Activated CD4-positive, alpha-beta T cell treated with anti-CD3 and anti-CD28 coated beads, Interleukin-10, Interleukin-2, amounts not matched to agents 100 ng/mL and 50 ng/mL, durations not matched to agents 16 hours and 8 hours (primary cell): ENCODE measurements at places on chromosomes 1 and 21.
A peak's percentile ranks its signal among the peaks of the same experiment; 100 is the strongest.

DNA sequence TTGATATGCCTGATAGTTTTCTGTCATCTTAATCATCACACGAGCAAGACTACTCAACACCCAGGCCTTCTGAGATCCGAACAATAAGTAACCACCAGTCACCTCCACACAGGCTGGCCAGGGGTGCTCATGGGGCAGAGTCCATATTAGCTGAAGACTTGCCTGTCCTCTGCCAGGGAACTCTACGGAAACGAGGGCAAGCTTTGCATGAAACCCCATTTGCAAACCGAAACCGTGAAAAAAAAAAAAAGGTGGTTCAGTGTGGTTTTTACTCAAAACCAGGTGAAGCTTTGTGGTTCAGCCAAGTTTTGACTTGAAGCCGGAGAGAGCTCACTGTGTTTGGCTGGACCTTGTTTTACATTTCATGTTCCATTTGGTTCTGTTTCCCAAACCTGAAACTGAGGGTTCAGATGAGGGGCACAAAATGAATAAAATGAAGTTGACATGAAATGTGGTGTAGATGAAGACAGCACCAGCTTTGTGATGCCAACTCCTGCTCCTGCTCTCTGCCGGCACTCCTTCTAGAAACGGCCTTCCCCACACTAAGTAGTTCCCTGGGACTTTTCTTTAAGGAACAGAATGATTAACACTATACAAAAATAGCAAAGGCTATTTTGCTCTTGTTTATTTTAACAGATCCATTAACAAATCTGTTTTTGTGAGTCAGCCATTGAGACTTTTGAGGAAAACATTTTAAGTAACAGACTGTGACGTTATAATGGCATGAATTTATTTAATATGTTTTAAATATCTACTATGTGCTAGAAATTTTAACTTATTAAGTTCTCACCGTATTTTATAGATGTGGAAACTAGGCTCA lies 74.7 kb downstream of the RUNX1 start:
- peak; percentile 79 for DNase-seq

GRCh38 chr1:62395291-62395690 lies 41.6 kb upstream of the USP1 start:
- DNase-seq, result no peak

DNA sequence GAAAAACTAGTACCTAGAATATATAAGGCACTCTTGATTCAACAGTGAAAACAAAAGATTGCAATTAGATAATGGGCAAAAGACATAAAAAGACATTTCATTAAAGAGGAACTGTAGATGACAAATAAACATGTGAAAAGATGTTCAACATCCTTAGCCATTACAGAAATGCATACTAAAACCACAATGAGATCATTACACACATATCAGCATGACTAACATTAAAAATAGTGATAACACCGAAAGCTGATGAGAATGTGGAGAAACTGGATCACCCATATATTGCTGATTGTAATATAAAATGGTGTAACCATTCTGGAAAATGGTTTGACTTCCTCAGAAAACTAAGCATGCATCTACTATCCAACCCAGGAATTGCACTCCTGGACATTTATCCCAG lies 340.3 kb downstream of the SEC16B start:
- no peak for DNase-seq

- DNase-seq, result no peak
These were observed 172.6 kb upstream of the DMRTA2 start for GRCh38 chr1:50595874-50596273.

- no peak for DNase-seq
These were observed 104.2 kb upstream of the SOX13 start for GRCh38 chr1:203968761-203969160.

GRCh38 chr1:181711820-181712219 lies 228.5 kb downstream of the CACNA1E start:
- no peak for DNase-seq

- no peak for DNase-seq
These were observed 134.7 kb downstream of the PSMG1 start for GRCh38 chr21:39048574-39048973.

GRCh38 chr1:202317941-202318925 lies 23.5 kb downstream of the UBE2T start:
- no peak for DNase-seq

- no peak for DNase-seq
These were observed 7.1 kb downstream of the HUNK start for GRCh38 chr21:31879911-31880310.

DNA sequence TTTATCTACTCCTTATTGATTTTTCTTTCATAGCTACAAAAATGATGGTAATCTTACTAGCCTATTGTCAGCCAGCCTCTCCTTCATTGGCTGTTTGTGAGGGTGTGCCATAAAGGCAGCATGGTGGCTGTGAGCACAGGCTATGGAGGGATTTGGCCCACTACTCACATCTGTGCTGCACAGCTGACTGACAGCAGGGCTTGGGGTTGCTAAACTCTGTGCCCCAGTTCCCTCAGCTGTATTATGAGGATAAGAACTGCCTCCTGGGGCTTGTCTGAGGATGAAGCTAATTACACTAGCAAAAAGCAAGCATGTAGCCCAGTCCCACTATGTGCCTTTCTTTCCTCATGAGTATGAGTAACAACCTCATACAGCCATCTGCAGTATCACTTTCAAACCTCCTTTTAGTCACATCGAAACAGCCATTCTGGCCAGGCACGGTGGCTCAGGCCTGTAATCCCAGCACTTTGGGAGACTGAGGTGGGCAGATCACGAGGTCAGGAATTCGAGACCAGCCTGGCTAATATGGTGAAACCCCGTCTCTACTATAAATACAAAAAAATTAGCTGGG lies 66.2 kb downstream of the COQ8A start:
- peak; percentile 9 for DNase-seq

- peak; percentile 60 for DNase-seq
These were observed at the start of gene PRDM2 for GRCh38 chr1:13699936-13700520. Gene PRDM2 (plus strand): TSS chr1:13700188. CDS start chr1:13715606, 15,418 bp downstream.

- DNase-seq, result no peak
These were observed 132.0 kb downstream of the FOXD2 start for GRCh38 chr1:47569681-47570470.

GRCh38 chr1:112712191-112712590 lies 2.9 kb downstream of the PPM1J start:
- DNase-seq, result no peak

DNA sequence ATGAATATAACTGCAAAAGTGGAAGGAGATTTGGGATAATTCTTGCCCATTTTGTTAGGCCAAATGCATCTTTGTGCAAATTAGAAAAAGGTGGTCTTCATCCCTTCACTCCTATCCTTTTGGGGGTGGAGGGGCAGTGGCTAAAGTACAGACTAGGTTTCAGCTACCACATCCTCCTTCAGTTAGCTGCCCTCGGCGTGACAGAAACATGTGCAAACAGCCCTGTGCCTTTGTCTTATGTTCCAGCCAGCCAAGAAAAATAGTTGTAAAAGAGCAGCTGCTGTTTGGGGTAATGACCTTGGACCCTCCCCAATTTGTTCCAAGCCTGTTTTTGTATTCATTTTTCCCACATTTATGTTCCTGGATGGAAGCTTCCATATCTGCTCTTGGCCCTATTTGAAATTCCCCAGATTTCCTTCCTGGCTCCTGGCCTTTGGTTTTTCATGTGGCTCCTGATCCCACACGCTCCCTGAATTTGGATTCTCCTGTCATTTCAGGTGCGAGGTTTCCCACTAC lies 8.3 kb upstream of the LGALS8 start:
- no peak for DNase-seq

- no peak for DNase-seq
These were observed 126.8 kb downstream of the GRIK1 start for GRCh38 chr21:29812947-29813346.

DNA sequence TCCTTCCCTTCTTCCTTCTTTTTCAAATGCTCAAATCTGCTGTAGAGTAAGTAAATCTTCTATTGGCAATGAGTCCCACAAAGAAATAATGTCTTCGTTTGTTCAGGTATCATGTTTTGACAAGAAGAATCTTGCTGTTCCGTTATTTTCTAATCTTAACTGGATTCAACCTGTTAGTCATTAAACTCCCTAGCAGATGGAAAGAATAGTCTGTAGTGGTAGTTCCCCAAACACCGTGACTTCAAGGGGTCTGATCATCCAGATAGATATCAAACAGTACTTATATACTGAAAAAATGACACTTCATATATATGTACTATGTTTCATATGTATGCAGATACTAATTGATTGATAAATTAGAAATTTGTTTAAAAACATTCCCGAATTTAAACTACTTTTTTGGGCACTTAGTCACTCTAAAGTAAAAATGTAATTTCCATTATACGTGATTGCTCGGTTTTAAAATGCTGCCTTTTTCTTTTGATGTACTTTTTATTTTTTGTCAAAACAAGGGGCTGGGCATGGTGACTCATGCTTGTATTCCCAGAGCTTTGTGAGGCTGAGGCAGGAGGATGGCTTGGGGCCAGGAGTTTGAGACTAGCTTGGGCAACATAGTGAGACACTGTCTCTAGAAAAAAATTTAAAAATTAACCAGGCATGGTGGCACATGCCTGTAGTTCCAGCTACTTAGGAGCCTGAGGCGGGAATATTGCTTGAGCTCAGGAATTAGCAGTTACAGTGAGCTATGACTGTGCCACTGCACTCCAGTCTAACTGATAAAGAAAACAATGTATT lies 335.7 kb upstream of the SNX7 start:
- no peak for DNase-seq

GRCh38 chr1:83794384-83794783 lies 204.5 kb downstream of the TTLL7 start:
- DNase-seq, result no peak

DNA sequence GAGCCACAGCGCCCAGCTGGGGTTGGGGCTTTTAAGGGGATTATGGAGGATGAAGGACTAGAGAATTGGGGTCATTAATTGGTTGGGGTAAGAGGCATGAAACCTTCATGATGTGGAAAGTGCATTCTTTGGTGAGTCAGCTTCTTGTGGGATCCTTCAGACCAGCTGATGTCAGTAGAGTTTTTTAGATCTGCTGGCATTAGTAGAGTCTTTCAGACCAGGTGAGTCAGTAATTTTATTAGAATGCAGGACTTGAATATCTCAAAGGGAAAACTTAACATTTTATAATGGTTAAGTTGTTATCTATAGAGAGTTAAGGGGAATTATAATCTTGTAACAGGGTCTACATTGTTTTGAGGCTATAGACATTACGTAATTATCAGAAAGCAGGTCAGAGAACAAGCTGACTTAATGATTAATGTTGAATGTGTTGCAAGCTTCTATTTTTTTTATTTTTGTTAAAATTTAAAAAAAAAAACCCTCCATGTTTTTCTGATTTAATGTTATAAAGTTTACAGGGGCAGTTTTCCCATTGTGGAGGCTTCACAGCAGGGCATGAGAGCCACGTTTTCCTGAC lies 160.9 kb upstream of the FMN2 start:
- DNase-seq, result no peak

GRCh38 chr21:38433471-38433870 lies 64.8 kb downstream of the ERG start:
- no peak for DNase-seq

GRCh38 chr1:94063379-94063778 lies 57.6 kb downstream of the ABCA4 start:
- DNase-seq, result no peak

GRCh38 chr1:200506471-200506870 lies 96.6 kb upstream of the ZNF281 start:
- no peak for DNase-seq

GRCh38 chr1:167672831-167673230 lies 42.8 kb downstream of the RCSD1 start:
- DNase-seq, result no peak

- DNase-seq, result no peak
These were observed 144.8 kb upstream of the GJB5 start for GRCh38 chr1:34610063-34610462.

GRCh38 chr1:36771240-36771639 lies 263.1 kb downstream of the GRIK3 start:
- no peak for DNase-seq

DNA sequence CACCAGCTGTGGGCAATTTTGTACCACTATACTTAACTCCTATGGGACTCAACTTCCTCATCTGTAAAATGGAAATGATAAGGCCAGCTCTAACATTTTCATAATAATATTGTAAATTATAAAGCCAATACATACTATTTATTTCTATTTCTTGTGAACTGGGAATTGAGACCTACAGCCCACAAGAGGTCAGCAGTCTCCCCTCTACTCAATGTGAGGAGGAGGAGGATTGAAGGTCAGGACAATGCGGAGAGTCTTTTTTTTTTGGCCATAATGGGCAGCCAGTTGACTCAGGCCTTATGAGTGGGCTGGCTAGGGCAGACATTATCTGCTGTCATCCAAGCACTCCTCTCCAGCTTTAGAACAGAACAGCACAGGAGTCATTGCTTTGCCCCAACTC lies 90.5 kb downstream of the NUF2 start:
- no peak for DNase-seq

GRCh38 chr21:37753122-37753599 lies 163.1 kb downstream of the KCNJ6 start:
- DNase-seq, result no peak

DNA sequence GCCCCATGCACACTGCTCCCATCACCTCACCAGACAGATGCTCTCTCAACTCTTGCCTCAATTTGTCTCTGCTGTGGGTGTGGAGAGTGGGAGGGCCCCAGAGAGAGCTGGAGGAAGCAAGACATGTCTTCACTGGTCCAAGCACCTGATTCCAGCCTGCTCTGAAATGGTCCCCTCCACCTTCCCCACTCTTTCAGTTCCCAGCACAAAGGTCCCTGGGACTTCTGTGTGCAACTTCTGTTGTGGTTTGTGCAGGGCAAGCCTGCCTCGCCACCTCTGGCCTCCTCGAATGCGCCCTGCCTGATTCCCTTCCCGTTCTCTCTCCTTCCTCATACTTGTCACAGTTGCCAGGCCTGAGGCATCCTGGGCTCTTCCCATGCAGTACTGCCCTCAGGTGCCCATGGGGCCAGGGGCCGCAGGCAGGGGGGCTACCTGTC lies 119.3 kb downstream of the SYT2 start:
- no peak for DNase-seq

- no peak for DNase-seq
These were observed 3.7 kb downstream of the CFAP410 start for GRCh38 chr21:44335266-44336059.

DNA sequence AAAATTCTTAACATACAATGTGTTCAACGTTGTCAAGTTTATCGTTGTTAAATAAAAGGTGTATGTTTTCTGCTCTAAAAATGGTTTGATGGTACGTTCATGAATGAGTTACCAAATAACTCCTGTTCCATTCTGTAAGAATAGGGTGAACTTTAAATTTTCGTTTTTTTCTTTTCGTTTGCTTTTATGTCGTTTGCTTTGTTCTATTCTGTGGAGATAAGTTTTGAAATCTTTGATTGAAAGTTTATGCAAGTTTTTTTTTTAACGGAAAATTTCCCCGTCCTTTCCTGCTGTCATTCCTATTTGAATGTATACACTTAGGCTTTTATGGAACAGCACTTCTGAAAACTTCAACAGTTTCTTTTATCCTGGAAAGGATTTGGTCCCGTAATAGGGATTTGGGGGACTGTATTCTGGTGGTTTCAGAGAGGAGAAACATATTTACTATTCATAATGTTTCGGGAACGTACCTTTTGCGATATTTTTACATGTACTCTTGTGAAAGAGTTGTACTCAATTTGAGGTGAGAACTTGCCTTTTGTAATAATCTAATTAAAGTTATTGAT lies 1.7 kb downstream of the DR1 start:
- DNase-seq, result no peak
